ENCODE measurements at places on chromosomes 5 and 9.

GRCh38 chr5:68845131-68845530, 248.7 kb upstream of the SLC30A5 start:
- no peak for DNase-seq

DNA sequence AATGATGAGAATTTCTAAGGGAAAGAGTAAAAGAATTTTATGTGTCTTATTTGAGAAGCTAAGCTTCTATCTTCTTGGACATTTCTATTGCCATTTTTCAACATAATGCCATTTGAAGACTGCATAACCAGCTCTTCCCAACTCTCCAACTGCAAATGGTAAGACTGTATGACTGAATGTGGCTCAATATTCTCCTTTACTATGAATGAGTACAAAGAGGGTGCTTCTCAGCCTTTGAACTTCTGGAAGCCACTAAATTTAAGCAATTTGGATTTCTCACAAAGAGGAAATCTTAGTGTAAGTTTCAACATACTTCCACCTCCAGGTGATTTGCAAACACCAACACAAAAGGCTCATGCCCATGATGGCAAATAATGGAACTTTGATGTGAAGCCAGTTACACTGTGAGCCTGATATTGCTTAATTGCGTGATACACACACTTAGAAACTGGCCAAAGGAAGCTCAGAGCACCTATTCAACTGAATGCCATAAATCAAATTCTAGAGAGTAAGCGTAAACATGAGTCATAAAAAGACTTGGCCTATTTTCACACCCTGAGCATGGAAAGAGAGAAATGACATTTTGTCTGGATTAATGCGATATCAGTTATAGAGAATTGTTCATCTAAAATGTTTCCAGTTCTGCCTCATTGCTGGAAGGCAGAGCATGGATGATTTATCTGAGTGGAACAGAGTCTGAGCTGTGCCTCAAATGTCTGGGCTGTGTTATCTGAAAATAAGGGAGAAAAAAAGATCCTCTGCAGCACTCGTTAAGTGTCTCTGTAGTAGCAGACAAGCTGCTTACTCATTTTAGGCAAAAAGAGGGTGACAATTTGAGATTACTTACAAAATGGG, 145.3 kb downstream of the PLK2 start:
- DNase-seq: no peak

DNA sequence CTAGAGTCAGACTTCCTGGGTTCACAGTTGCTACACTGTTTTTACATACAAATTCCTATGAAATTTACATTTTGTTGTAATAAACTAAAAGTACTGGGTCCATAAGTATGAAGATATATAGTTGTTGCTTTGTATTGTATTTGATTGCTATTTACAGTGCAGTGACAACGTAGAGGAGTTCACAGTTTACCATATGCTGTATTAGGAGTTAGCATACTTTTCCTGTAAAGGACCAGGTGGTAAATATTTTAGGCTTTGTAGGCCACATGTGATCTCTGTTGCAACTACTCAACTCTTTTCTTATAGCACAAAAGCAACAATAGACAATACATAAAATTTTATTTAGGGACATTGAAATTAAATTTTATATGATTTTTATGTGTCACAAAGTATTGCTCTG, 18.0 kb downstream of the PAM start:
- no peak for DNase-seq

- no peak for DNase-seq
Observed at GRCh38 chr9:95024097-95024671, 293.3 kb downstream of the FANCC start.

DNA sequence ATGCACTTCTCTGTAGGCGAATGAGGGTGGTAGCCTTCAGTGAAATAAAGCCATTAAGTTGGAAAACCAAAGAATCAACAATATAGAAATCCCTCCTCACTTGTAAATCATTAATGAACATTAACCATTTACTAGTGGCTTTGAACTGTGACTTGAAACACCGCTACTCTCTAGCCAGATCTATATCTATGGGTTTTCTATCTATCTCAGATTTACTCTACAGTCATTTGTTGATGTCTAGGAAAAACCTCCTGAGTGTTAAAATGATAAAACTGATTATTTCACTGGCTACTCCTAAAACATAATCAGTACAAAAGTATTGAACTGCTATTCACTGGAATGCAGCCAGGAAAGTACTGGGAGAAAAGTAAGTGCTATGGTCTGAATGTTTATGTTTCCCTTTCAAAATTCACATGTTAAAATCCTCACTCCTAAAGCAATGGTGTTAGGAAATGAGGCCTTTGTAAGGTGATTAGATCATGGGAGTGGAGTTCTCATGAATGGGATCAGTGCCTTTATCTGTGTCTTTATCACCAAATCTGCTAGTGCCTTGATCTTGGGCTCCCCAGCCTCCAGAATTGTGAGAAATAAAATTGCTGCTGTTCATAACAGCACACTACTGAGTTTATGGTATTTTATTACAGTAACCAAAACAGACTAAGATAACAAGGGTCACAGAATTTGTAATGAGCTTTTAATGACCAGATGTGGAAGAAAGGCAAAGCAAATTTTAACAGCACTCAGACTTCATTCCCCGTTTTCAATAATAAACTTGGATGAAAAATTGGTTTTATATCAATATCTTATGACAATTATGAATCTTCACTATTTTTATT, 8.6 kb upstream of the OXCT1 start:
- no peak for DNase-seq

DNA sequence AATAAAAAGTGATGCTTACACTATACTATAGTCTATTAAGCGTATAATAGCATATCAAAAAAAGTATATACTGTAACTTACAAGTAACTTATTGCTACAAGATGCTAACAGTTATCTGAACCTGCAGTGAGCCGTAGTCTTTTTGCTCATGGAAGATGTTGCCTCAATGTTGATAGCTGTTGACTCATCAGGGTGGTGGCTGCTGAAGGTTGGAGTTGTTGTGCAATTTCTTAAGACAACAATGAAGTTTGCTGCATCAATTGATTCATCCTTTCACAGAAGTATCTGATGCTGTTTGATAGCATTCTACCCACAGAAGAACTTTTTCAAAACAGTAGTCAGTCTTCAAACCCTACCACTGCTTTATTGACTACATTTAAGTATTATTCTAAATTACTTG, 7.8 kb upstream of the C9orf40 start:
- DNase-seq: no peak

- DNase-seq: no peak
Observed at GRCh38 chr9:27755846-27756245, 182.6 kb upstream of the C9orf72 start.

DNA sequence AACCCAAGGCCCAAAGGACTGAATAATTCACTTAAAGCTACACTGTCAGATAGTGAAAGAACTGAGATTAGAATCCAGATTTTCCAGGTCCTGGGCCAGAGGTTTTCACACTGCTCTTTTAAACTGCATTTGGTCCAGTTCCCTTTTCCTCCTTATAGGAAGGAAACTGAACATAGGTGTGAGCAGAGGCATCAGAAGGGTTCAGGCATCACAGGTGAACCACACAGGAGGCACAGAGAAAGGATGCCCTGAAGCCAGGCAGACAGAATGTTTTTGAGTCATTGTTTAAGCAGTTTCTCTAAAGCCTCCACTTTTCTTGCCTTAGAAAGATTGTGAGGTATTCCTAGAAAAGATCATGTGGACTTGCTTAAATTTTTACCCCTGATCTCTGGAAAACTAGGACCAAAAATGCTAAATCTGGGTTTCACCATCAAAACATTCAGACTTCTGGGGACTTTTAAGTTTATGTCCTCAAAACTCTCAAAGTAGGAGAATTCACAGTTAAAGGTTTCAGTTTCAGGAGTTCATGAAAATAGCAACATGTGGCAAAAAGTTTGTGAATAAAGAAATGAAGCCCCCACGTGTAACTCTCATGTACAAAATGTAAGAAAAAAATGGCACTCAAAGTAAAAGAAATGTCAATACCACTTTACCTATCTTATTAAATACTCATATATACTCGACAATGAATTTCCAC, 386.1 kb downstream of the NTRK2 start:
- DNase-seq: no peak

- no peak for DNase-seq
Observed at GRCh38 chr9:120065151-120065550, 514.8 kb downstream of the CDK5RAP2 start.
